Cortex of kidney (tissue), 1 donor: ENCODE measurements at places on chromosomes 3 and 15.

- DNase-seq = no peak
Measured at GRCh38 chr3:131655070-131655690, 152.4 kb upstream of the MRPL3 start.

GRCh38 chr3:14147617-14148016 lies 22.8 kb downstream of the TMEM43 start:
- DNase-seq = no peak

DNA sequence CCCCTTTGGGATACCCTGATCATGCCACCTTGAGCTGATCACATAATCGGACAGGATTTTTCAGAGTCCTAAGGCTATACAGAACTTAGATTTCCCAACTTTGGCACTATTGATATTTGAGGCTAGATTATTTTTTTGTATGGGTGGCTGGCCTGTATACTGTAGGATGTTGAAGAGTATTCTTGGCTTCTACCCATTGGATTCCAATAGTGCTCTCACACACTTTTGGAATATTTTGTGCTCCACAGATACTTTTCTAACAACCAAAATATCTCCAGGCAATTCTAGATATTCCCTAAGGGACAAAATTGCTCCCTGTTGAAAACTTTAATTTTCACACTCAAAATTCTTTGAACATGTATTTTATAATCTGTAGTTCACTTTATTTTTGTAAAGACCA lies 125.1 kb downstream of the ABI3BP start:
- no peak for DNase-seq

DNA sequence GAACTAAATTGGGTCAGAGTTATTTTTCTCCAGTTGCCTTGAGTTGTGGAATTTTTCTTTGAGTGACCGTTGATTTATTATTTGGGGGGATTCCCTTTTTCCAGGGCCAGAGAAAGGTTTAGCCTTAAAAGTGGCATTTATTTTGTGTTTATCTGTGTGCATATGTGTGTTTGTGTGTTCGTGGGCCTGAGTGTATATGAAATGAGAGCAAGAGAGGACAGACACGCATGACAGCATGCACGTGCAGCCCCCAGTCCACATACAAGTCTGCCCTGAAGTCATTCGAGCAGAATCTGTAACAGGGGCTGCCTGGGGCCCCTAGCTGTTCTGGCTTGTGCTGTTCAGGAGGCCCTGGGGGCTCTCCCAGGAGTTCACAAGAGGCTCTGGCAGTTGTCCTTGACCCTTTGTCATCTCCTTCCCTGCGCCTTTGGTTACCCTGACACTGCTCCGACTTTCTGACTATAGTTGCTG lies 18.3 kb upstream of the TRAK1 start:
- no peak for DNase-seq

DNA sequence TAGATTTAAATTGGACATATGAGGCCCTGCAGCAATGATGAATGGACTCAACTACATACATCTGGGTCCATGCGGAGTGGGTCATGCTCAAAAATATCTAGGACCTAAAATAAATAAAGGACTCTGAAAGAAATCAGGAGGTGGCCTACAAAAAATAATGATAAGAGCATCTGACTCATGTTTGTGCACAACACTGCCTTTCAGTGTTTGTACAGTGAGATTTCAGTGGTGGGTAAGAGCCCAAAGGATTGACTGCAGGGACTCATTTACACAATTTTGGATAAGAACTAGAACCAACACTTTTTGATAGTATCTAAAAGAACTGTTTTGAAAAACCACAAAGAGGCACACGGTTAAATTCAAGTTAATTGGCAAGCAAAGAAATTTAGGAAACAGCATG lies 285.5 kb downstream of the SLC9A9 start:
- no peak for DNase-seq

GRCh38 chr15:99566157-99566897 lies 543 bp downstream of the MEF2A start:
- DNase-seq = no peak

GRCh38 chr15:74322558-74323180 lies 44.8 kb downstream of the CYP11A1 start:
- DNase-seq = no peak

GRCh38 chr3:53190659-53191058 lies 29.6 kb downstream of the PRKCD start:
- no peak for DNase-seq

DNA sequence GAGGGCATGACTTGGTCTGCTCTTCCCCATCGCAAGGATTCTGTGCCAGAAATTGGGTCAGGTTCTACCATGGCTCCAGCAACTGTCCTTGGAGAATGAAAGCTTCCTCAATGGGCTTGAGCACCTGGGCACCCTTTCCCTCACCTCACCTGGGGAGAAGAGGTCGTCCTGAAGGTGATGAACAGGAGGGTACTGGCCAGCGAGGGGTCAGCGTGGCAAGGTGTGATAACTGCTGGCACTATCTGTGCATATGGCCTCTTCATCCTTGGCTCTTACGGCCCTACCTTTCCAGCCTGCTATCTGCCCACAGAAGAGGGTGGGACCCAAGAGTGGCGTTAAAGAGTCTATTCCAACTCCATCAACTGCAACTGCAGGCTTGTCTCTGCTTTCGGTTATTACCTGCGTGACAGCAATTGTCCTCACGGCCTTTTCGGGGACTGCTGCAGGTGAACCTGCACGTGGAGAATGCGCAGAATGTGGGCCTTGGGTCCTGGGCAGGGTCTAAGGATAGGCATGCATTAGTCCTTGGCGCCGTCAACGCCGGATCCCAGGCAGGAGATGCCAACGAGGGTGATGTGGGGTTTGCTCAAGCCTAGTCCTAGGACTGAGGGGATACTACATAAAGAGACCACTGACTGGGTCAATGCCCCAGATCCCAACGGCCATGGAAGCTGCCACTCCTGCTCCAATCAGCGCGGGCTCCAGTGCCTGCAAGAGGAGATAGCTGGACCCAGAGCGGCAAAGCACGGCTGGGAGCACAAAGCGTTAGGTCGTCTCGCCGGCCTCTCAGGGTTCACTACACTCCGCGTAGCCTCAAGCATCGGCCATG lies 625 bp upstream of the RBM15B start:
- no peak for DNase-seq

GRCh38 chr15:22884344-22884743 lies 45.9 kb downstream of the NIPA2 start:
- no peak for DNase-seq

- no peak for DNase-seq
Measured at GRCh38 chr3:151919030-151919328, 45.5 kb downstream of the SUCNR1 start.
